ENCODE measurements at places on chromosomes 16 and 17.

- no peak for DNase-seq
Observed at GRCh38 chr16:87125206-87126155, 191.7 kb downstream of the C16orf95 start.

DNA sequence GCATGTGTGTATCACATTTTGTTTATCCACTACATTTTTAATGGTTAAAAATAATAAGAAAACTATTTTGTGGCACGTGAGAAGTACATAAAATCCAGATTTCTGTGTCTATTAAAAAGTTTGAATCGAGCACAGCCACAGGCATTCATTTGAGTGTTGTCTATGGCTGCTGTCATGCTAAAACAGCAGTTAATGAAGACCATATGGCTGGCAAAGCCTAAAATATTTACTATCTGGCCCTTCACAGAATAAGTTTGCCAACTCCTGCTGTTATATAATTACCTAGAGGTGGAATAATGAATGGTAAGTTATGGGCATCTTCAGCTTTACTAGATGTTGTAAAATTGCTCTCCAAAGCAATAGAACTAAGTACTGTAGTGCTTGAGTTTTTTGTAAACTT, 30.5 kb downstream of the TMEM98 start:
- DNase-seq = no peak

DNA sequence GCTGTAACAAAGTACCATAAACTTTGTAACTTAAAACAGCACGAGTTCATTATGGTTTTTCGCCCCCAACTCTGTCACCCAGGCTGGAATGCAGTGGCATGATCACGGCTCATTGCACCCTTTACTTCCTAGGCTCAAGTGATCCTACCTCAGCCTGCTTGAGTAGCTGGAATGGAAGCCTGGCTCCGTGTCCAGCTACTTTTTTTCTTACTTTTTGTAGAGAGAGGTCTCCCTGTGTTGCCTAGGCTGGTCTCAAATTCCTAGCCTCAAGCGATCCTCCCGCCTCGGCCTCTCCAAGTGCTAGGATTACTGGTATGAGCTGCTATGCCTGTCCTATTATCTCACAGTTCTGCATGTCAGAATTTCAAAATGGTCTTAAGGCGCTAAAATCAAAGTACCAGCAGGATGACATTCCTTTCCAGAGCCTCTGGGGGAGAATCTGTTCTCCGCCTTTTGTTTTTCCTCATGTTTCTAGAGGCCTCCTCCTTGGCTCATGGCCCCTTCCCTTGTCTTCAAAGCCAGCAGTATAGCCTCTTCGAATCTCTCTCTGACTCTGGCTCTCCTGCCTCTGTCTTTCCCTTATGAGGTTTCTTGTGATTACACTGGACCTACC, 10.1 kb upstream of the PRM1 start:
- no peak for DNase-seq

GRCh38 chr17:3724378-3725077, 825 bp downstream of the HASPIN start:
- DNase-seq = no peak

DNA sequence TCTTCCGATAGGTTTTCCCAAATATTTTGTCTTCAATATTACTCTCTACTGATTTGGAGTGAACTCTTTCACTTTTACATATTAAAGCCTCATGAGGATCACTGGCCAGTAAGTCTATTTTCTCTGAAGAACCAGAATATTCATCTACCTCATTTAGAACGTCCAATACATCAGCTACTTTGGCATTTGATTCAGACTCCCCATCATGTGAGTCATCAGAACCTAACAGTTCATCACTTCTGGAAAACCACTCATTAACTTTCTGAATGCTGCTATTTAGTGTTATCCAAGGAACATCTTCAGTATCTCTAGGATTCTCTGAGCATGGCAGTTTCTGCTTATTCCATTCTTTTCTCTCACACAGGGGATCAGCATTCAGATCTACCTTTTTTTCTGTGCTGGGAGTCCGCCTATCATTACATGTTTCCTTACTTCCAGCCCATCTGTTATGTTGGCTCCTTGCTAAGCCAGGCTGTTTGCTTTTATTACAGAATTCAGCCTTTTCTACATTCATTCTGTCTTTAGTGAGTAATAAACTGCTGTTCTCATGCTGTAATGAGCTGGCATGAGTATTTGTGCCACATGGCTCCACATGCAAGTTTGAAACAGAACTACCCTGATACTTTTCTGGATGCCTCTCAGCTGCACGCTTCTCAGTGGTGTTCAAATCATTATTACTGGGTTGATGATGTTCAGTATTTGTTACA, 30.9 kb downstream of the BRCA1 start:
- no peak for DNase-seq

GRCh38 chr17:76121932-76122430, 18.4 kb upstream of the EXOC7 start:
- no peak for DNase-seq

- DNase-seq = peak; percentile 86
Observed at GRCh38 chr17:65556014-65556909, 5.2 kb downstream of the AXIN2 start.

- DNase-seq = no peak
Observed at GRCh38 chr17:32634167-32634566, 147.4 kb downstream of the CDK5R1 start.

GRCh38 chr16:11188801-11189740, 66.9 kb downstream of the SOCS1 start:
- DNase-seq = no peak

DNA sequence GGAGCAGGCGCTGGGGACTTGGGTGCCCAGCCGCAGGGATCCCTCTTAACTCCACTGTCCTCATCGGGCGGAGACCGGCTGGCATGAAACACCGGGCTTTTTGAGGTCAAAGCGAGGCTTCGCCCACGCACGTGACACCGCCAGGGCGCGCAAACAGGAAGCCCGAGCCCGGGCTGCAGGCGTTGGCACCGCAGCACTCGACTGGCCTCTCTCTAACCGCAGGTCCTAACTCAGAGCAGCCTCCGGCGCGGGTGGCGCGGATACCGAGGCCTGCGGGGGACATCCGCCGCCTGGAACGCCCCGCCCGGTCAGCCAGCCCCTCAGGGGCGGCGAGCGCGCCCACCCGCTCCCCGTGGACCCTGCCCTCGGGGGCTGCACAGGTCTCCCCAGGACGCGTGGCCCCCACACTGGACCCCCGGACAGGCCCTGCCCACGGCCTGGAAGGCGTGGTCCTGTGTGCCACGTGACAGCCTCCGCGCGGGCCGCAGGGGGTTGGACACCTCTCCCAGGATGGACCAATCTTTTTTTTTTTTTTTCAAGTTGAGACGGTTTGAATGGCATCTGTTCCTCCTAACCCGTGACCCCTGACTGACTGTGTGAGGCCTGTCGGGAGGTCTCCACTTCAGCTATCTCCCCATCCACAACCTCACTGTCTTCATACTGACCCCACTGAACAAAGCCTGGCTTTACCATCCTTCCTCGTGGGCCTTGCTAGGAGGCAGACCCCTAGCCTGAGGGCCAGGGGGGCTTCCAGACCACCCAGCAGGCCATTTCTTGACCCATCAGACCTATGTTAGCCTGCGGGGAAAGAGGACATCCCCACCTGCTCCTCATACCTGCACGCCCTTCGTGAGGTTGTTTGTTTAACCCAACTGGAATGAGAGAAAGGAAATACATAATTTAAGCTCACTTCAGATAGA, 8.4 kb upstream of the SLC47A2 start:
- peak; percentile 14 for DNase-seq

GRCh38 chr17:15361151-15361550, 19.8 kb upstream of the TEKT3 start:
- DNase-seq = no peak

Measured in stimulated activated CD8-positive, alpha-beta memory T cell treated with anti-CD3 and anti-CD28 coated beads, Interleukin-7, amount 100 ng/mL, for 24 hours (primary cell).